ENCODE measurements at places on chromosomes 1 and 21. TPM values are rescaled to one million over a fixed set of nuclear protein-coding genes. Genes with fewer than 3 reads are reported as not detected.

The RCSD1 gene
- not detected for polyA plus RNA-seq

The GFI1 gene
- polyA plus RNA-seq: 0.41 TPM

The OR2G2 gene
- polyA plus RNA-seq: not detected

The ASPM gene
- polyA plus RNA-seq: 3.2 TPM

The PAPPA2 gene
- 2.3 TPM for polyA plus RNA-seq

The AMY1C gene
- not detected for polyA plus RNA-seq

The OSBPL9 gene
- polyA plus RNA-seq: 59.5 TPM

The LCE3D gene
- not detected for polyA plus RNA-seq

The LCE1E gene
- not detected for polyA plus RNA-seq

The OR2M3 gene
- not detected for polyA plus RNA-seq

The ELAVL4 gene
- polyA plus RNA-seq: 0.08 TPM

The CCDC30 gene
- polyA plus RNA-seq: 1.9 TPM

The SNRNP40 gene
- polyA plus RNA-seq: 48.4 TPM

The PPM1J gene
- polyA plus RNA-seq: 1.9 TPM

The NPR1 gene
- 3.0 TPM for polyA plus RNA-seq

The KCNE2 gene
- polyA plus RNA-seq: 5.2 TPM

The RGSL1 gene
- not detected for polyA plus RNA-seq

The LCA5L gene
- 1.8 TPM for polyA plus RNA-seq

The IL22RA1 gene
- polyA plus RNA-seq: 3.5 TPM

The LCK gene
- 0.79 TPM for polyA plus RNA-seq

The SLC45A1 gene
- polyA plus RNA-seq: 1.6 TPM

The FAM151A gene
- polyA plus RNA-seq: 13.5 TPM

The TRAF3IP3 gene
- polyA plus RNA-seq: 0.16 TPM

The DDR2 gene
- polyA plus RNA-seq: 21.6 TPM

The S100A7 gene
- polyA plus RNA-seq: 1.0 TPM

The LRIF1 gene
- 9.5 TPM for polyA plus RNA-seq

The HES3 gene
- not detected for polyA plus RNA-seq

The HCRTR1 gene
- polyA plus RNA-seq: 0.68 TPM

The FMOD gene
- polyA plus RNA-seq: 161 TPM

The OLFM3 gene
- polyA plus RNA-seq: 2.7 TPM

The PTCH2 gene
- polyA plus RNA-seq: 2.5 TPM

The DPT gene
- polyA plus RNA-seq: 8.2 TPM

The PARS2 gene
- 9.3 TPM for polyA plus RNA-seq

The ANKRD65 gene
- 7.3 TPM for polyA plus RNA-seq

The TNNI3K gene
- 1.2 TPM for polyA plus RNA-seq

The UTP25 gene
- polyA plus RNA-seq: 3.2 TPM

The RGS13 gene
- polyA plus RNA-seq: 1.1 TPM
